ENCODE measurements at places on chromosomes 2 and 18.

- DNase-seq: no peak
These were observed 32.8 kb downstream of the SRBD1 start for GRCh38 chr2:45578056-45578843.

- no peak for DNase-seq
These were observed 127.9 kb upstream of the PGAP1 start for GRCh38 chr2:197054437-197054836.

DNA sequence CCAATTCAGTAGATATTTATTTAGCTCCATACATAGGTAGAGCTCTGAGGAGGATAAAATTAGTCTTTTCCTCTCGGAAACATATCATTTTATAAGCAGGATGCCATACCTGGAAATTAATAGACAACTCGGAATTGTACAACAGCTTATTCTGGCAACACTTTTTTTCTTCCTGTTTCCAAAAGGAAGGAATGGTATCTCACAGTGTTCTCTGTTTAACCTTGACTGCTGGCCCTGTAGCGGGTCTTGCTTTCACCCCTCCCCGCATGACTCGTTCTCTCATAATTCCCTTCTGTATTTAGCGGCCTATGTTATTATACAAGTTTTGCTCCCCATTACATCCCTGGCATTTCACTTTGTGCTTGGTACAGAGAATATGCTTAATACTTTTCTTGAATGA lies 2.5 kb upstream of the KYNU start:
- no peak for DNase-seq

- no peak for DNase-seq
These were observed 73.3 kb downstream of the TXNL1 start for GRCh38 chr18:56565046-56565445.

- no peak for DNase-seq
These were observed 45.6 kb downstream of the PDE1A start for GRCh38 chr2:182381225-182381624.

GRCh38 chr2:44392338-44392943 lies 30.7 kb downstream of the CAMKMT start:
- DNase-seq: no peak

- no peak for DNase-seq
These were observed 633.9 kb upstream of the PKDCC start for GRCh38 chr2:41413813-41414485.

DNA sequence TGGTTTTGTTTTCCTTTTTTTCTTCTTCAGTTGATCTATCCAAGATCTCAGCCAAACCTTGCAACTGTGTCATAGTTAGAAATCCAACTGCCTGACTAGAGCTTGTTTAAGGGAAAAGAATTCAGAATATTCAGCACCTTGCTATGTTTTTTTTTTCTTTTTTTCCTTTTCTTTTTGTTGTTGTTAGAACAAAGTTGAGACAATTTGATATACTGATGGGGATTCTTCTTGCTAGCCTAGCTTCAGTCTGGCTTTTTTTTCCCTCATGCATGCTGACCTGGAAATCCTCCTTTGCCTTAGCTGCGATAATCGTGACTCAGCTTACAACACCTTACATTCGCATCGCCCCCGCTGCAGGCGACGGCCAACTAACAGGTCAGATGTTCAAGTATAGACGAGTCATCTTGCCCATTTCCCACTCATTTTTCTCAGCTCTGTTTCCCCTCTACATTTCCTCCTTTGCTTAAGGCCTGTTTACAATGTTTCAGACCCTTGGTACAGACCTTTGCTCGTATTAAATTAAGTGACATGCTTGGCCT lies 487.2 kb upstream of the RAB12 start:
- no peak for DNase-seq

GRCh38 chr2:72544554-72544953 lies 281.3 kb downstream of the EXOC6B start:
- no peak for DNase-seq

GRCh38 chr18:13982126-13982525 lies 66.8 kb upstream of the MC2R start:
- no peak for DNase-seq

DNA sequence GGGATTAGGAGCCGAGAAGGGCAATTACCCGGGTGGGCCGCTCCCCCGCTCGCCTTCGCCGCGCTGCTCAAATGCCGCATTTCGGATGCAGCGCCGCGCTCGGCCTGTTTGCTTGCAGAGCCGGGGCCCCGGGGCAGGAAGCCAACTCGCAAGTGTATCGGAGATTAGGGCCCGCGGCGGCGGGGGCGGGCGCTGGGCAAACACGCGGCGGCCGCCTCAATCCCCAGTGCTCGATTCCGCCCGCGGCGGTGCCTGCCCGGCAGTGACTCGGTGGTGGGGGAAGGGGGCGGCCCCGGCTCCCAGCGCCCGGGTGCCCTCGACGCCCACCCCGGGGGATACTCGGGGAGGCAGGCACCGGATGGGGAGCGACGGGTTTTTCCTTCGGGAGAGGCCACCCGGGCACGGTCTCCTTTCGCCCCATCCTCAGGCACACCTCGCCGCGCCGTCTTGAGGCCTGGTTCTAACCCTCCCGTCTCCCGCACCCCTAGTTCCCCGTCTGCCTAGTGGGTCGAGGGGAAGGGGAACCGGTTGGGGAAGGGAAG lies 26.6 kb upstream of the NOTO start:
- DNase-seq: no peak

DNA sequence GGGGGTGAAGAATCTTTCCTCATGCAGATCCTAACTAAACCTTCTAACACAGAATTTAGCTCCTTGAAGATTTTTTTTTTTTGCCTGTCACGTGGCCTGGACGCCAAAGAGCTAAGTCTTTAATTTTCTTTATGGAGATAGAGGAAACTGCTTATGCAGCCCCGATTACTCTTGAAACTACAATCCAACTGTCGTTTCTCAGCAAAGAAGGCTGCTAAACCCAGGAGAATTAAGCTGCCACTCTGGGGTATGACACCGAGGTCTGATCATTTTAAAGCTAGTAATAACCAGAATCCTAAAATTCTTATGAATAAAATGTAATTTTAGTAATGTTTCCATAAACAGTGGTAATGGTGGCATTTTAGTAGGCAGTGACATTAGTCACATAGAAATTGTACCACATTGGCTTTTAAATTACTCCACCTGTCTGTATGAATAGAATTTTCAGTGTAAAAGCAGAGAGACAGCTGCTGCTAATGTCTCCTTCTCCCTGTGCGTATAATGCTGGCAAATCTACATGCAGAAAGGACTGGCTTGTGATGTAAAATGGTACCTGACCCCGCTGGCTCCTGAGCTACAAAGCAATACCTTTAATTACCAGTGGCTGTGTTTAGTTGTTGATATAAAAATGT lies 86.5 kb downstream of the MEIS1 start:
- no peak for DNase-seq

- DNase-seq: no peak
These were observed 5.8 kb upstream of the ANTXR1 start for GRCh38 chr2:69007169-69007568.

DNA sequence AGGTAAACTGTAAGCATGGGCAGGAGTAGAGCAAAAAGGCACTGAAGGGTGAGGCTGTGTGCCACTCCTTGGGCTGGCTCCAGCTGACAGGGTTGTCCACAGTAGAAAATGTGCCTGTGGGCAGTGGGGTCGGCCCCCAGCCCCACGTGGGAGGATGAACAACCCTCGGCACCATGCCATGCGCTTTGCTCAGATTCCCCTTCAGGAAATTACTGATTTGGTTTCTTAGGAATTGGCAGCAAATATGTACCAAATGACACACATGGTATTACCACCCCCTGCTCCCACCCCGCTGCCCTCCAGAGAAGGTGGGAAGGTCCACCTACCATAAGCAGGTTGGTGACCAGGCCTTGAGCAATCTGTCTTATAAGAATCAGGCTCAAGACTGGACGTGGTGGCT lies 13.6 kb downstream of the ADCY3 start:
- DNase-seq: no peak

- no peak for DNase-seq
These were observed 32.6 kb downstream of the MLPH start for GRCh38 chr2:237519506-237520245.

- DNase-seq: no peak
These were observed 302.9 kb downstream of the CPS1 start for GRCh38 chr2:210859314-210859713.

- no peak for DNase-seq
These were observed 761 bp upstream of the IDH1 start for GRCh38 chr2:208255557-208256106.

DNA sequence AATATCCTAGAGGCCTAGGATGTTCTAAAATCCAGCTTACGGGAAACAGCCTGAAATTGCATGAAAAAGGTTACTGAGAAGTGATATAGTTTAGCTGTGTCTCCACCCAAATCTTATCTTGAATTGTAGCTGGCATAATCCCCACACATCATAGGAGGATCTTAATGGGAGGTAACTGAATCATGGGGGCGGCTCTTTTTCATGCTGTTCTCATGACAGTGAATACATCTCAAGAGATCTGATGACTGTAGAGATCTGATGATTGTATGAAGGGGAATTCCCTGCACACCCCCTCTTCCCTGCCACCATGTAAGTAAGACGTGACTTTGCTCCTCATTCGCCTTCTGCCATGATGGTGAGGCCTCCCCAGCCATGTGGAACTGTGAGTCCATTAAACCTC lies 385.6 kb upstream of the ID2 start:
- no peak for DNase-seq

- no peak for DNase-seq
These were observed 415.2 kb downstream of the NBAS start for GRCh38 chr2:15145919-15146318.

DNA sequence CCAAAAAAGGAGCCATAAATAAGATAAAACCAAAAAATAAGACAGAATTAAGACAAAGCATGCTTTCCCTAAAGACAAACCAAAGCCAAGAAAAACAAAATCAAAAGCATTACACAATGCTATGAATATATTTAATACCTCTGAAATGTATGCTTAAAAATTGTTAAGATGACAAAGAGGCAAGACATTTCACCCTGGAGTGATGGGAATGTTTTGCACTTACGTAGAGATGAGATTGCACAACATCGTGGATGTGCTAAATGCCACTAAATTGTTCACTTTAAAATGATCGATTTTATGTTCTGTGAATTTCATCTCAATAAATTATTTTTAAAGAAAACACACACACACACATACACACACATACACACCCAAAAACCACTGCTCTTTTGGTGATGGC lies 386.6 kb upstream of the KLHL29 start:
- no peak for DNase-seq

- no peak for DNase-seq
These were observed 158.8 kb downstream of the SH3RF3 start for GRCh38 chr2:109287838-109288237.

GRCh38 chr18:4142876-4143275 lies 312.2 kb downstream of the DLGAP1 start:
- DNase-seq: no peak

DNA sequence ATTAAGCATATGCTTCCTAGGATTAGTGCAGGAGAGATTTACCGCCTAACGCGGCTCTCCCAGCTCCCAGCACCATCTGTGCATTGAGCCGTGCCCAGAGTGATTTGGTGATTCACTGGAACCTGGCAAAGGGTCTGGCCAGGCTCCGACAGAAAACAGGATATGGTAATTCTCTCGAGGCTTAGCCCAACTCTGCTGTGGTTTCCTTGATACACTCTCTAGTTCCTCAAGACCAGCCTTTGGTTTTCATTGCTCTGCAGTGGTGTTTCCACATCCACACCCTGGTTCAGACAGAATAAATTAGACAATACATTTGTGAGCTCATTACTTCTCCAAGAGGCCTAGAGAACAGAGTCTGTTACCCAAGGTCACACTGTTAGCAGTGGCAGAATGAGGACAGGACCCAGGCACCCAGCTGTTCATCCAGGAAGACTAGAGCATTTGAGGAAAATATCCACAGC lies 23.0 kb upstream of the SMAD2 start:
- DNase-seq: no peak

- DNase-seq: no peak
These were observed 62.1 kb downstream of the LBH start for GRCh38 chr2:30293303-30293921.

- no peak for DNase-seq
These were observed 104.1 kb upstream of the ITPRID2 start for GRCh38 chr2:181787310-181788048.

- no peak for DNase-seq
These were observed 190.4 kb downstream of the MC4R start for GRCh38 chr18:60182223-60182622.

DNA sequence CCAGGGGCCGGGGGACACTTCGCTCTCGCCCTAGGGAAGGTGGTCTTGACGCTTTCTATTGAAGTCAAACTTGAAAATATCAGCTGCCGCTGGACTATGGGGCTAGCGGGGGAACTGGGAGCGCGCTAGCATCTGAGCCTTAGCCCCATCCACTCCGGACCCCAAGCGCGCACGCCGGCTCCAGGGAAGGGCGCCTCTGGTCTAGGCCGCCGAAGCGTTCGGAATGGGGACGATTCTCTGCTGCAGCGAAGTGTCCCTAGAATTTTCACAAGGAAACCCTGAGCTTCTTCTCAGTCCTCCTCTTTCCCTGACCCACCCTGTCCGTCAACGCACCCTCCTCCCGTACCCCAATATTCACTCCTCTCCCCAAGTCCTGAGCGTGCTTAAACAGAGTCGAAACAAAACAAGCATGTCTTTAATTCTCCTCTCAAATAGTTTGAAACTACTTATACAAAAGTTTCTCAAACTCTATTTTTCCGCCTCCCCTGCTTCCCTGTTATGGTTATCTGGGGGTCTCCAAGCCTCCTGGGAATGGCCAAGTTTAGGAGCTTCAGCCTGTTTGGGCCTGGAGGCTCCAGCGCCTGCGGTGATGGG lies 5.0 kb downstream of the RAX start:
- DNase-seq: no peak

- DNase-seq: no peak
These were observed 8.7 kb downstream of the PIKFYVE start for GRCh38 chr2:208274748-208275147.

DNA sequence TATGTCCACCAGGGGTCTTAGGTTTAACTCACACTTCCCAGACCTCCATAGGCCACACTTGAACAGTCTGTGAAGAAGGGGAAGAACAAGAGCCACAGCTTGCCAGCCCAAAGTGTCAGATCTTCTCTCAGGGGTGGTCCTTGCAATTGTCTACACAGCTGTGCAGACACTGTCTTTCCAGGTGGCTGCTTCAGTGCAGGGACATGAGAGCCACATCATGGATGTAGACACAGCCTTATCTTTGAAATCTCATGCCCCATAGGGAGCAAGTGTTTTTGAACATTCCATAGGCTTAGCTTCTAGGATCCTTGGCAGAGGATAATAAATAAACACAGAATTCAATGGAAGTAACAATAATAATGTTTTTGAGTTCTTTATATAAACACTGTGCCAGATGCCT lies 6.7 kb downstream of the ZNF407 start:
- no peak for DNase-seq
